ENCODE measurements at places on chromosomes 12 and 14.

- no peak for DNase-seq
Observed at GRCh38 chr12:93653079-93653478, 24.1 kb upstream of the CRADD start.

DNA sequence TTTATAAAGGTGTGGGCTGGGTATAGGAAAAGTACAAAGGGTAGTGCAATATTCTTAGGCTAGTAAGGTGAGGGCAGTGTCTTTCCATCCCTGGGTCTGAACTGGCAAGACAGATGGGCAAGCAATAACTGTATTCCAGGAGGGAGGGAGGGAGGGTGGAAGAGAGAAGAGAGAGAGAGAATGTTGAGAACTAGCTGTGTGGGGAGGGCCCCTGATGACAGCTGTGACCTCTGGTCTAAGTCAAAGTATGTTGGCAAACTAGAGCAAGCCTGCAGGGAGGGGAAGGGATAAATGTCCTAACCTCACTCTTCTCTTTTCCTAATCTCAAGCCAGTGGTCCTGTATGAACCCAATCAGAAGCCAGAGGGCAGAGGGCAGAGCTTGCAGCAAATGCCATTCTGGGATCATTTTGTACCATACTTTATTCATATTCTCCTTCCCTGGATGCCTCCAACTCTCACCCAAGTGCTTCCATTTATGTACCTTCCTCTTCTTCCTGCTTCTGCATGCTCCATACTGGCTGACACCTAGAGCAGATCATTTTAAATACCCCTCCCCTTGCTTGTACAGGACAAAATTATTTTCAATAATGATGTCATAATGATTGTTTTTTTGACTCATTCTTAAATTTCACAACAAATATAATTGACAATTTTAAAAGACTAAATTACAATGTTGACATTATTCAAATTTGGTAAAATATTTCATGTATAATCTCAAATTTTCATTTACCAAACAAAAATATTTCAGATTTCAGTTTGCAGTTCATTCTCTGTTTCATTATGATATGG is 75.9 kb downstream of the AKAP6 start:
- no peak for DNase-seq

DNA sequence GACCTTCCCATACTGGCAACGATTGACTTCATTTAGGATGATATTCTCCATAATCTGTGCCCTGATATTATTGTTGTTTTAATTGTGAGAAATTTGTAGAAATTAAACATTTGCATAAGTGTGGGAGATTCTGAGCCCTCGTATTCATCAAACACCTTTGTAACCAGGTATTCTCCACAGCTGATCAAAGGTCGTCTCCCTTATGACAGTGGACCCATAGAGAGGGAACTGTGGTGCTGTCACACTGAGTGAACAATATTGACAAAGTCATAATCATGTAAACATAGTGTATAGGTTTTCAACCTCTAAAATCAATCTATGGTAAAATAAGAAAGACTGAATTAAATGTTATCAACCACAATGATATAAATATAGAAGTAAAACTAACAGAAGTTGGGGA is 14.9 kb upstream of the PLEKHG3 start:
- no peak for DNase-seq

DNA sequence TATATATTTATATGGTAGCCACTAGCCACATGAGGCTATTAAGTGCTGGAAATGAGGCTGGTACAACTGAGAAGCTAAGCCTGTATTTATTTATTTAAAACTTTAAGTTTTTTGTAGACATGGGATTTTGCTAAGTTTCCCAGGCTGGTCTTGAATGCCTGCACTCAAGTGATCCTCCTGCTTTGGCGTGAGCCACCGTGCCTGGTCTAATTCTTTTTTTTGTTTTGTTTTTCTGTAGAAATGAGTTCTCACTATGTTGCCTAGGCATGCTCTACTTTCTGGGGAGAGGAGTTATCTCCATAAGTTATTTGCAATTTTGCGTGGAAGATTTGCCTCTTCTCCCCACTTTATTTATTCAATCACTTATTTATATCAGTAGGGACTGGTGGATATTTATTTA is 4.8 kb upstream of the SNRNP35 start:
- no peak for DNase-seq

GRCh38 chr14:51439896-51440295 is 199.8 kb downstream of the TMX1 start:
- no peak for DNase-seq
